ENCODE measurements at places on chromosomes 16 and 17.

DNA sequence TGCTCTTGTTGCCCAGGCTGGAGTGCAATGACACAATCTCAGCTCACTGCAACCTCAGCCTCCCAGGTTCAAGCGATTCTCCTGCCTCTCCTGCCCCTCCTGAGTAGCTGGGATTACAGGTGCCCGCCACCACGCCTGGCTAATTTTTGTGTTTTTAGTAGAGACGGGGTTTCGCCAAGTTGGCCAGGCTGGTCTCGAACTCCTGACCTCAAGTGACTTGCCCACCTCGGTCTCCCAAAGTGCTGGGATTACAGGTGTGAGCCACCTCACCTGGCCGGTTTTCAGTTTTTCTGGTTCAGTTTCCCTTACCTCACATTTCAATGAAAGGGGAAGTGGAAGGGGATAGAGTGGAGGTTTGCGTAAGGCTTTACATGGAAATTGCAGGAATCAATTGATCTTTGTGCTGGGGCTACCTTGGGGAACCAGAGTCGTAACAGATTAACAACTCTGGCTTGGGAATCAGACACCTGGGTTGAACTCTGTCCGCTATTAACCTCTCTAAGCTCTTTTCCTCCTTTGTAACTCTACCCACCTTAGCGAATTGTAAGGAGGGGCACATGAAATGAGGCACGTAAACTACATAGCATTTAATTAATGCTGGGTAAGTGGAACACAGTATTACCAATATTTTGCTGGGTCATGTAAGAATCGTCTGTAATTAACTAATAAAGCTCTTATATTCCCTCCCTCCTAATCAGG lies 3.2 kb downstream of the MPV17L start:
- no peak for DNase-seq

DNA sequence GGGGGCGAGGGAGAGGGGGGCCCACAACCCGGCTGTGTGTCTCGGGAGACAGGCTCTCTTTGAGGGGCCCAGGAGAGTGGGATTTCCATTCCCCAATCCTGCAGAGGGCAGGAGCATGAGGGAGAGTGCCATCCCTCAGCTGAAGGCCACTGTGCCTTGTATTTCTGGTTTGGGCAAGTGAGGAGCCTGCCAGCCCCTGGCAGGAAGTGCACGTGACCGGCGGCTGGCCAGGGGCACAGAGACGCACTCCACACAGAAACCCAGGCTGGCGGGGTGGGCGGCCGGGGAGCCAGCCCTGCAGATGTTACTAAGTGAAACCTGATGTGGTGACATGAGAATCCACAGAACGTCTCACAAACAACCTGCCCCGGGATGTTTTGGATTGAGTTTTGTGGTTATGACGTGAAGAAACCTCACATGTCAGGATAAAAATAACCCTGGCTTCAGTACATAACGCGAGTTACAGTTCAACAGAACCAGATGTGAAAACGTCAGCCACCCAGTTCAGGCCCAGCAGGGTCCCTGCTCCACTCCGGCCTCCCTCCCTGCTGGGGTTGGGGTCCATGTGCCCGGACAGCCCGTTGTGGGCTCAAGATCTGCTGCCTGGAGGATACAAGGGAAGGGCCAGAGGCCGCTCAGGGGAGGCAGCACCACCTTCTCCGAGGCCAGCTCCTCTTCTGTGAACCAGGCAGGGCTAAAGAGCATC lies 51.7 kb upstream of the MTSS2 start:
- DNase-seq = no peak

DNA sequence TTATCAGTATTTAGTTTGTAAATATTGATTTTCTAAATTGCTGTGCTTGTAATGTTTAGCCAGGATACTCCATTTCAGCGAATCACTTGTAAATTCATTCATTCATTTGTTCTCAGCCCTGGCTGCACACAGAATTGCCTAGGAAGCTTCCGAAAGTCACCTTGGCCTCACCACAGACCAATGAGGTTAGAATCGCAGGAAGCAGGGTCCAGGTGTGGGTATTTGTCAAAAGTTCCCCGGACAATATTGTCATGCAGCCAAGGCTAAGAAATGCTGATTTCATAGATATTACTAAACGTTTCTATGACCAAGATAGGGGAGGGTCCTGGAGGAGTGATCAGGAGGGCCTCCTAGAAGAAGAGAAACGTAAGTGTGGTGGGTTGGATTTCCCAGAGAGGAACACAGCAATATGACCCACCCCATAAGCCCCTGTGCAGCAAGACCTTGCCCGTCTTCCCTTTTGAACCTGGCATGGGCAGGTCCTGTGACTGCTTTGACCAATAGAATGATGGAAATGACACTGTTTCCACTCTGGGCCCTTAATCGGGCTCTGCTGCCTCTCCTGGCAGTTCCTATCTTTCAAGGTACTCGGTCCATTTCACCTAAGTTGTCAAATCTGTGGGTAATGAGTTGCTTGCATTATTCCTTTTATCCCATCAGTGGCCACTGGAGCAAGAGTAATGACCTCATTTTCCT lies 238.7 kb downstream of the FOXL1 start:
- no peak for DNase-seq

DNA sequence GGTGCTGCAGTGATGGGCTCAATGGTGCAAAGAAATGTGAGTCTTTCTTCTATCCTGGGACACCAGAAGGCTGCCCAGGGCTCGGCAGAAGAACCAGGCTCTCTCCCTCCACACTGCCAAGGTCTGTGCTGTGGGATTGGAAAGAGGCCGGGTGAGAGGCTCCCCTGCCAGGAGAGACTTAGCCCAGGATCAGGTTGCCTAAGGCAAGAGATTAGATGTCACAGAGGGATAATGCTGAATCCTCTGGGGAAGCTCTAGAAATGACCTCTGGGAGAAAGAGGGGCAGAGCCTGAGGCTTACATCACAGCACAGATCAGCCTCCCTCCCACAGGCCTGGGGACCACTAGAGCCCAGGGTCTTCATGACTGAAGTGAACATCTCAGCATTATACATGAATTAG lies 5.7 kb upstream of the DOC2B start:
- no peak for DNase-seq

- no peak for DNase-seq
These were observed 137.0 kb downstream of the AIPL1 start for GRCh38 chr17:6297960-6298359.

- DNase-seq = no peak
These were observed 129.2 kb upstream of the NACA2 start for GRCh38 chr17:61720016-61720795.

DNA sequence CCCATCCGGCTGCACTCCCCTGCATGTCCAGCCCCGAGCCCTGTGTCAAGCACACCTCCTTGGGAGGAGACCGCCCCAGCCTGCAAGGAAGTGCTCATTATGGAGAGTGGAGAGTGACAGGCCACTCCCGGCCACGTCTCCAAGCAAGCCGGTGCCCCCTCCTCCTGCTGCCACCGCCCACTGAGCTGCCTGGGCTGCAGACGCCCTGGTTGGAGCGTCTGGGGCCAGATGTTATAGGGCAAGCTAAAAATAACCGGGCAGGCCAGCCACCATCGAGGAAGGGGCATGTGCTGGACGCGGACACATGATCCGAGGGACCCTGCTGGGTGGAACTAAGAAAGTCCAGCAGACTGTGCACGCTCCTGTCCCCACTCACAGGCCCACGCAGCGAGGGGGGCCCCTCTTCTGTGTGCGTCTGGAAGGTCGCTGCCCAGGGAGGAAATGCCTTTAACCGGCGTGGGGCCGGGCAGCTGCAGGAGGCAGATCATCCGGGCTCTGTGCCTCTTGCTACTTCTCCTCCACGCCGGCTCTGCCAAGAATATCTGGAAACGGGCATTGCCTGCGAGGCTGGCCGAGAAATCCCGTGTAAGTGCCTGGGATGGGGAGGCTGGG lies at the start of gene WFDC1:
Gene WFDC1, plus strand, starts transcription at position 348 of the 612 bp plus-strand sequence. Its CDS starts 94 bp downstream, at position 442.
- DNase-seq = no peak

Data from HEK293T (cell line).